ENCODE measurements at places on chromosomes 5 and 9.

- DNase-seq = no peak
Measured at GRCh38 chr5:7016999-7017747, 303.9 kb downstream of the TENT4A start.

GRCh38 chr5:57650360-57651069 is 167.9 kb upstream of the ACTBL2 start:
- no peak for DNase-seq

- DNase-seq = no peak
Measured at GRCh38 chr5:115184770-115185169, 15.1 kb upstream of the TRIM36 start.

DNA sequence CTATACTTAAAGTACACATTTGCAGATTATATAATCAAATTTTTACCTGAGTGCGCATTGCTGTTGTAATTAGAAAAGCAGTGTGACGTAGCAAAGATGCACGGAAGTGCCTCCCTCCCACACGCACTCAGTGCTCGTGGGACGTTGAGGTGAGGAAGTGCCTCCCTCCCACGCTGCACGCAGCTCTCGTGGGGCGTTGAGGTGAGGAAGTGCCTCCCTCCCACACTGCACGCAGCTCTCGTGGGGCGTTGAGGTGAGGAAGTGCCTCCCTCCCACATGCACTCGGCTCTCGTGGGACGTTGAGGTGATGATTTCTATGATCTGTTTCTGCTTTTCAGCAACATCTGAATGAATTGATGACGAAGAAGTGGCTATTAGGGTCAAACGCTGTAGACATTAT is 21.0 kb downstream of the EXOC3 start:
- DNase-seq = no peak

GRCh38 chr5:121088341-121088740 is 624.2 kb downstream of the PRR16 start:
- DNase-seq = no peak

DNA sequence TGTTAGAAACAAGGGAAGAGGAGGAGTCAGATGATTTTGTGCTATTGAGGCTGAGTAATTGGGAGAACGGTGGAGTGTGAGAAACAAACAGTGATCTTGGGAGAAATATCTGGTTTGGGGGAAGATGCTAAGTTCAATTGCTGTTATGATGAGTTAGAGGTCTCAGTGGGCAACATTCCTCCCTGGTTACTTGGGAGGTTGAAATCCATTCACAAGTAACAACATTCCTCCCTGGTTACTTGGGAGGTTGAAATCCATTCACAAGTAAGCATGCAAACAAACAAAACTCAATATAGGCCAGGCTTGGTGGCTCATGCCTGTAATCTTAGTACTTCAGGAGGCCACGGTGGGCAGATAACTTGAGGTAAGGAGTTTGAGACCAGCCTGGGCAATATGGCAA is 38.7 kb downstream of the AGXT2 start:
- DNase-seq = no peak
